Ovary (tissue), 10 donors: ENCODE measurements at places on chromosomes 5 and 9. TPM values are rescaled to one million over a fixed set of nuclear protein-coding genes. Genes with fewer than 3 reads are reported as not detected.
A peak's percentile ranks its signal among the peaks of the same experiment; 100 is the strongest.

DNA sequence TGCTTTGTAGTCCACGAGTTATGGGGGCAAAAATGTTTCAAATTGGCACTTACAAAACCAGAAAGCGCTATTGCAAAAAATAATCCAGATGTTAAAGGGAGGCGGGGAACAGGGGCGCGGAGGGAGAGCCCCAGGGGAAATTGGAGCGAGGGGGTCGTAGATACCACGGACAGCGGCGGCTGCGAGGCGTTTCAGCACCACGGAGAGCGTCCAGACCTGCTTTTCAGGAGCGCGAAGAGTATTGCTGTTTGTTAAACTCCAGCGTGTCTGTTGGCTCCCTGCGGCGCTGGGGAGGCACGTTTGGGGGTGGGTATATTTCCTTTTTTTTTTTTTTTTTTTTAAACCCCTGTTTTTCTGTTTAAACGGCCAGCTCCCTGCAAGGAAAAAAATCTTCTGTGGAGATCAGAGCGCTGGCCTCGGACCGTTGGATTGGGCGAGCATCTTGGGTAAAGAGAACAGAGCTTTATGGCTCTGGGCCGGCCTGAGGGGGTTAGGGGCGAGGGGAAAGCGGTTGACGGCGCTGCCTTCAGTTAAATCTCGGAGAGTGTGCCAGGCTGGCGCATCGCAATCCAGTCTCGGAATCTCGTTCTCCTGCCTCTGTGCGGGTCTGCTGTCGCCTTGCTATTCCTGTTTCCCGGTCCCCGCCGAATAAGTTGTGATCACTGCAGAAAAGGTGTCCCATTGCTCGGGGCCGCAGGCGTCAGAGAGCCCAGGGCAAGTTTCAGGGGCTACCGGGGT lies at the start of gene GLRA1:
GLRA1 (minus strand) TSS at position 288 of the 738 bp plus-strand sequence. CDS start 302 bp downstream, outside the sequence.
- peak; percentile 52 for DNase-seq

The PHF24 gene
- 0.60 TPM for total RNA-seq

GRCh38 chr5:36521838-36522745 lies 84.3 kb upstream of the SLC1A3 start:
- no peak for DNase-seq

- DNase-seq, result no peak
Measured at GRCh38 chr5:135100011-135100410, 66.0 kb upstream of the PITX1 start.

DNA sequence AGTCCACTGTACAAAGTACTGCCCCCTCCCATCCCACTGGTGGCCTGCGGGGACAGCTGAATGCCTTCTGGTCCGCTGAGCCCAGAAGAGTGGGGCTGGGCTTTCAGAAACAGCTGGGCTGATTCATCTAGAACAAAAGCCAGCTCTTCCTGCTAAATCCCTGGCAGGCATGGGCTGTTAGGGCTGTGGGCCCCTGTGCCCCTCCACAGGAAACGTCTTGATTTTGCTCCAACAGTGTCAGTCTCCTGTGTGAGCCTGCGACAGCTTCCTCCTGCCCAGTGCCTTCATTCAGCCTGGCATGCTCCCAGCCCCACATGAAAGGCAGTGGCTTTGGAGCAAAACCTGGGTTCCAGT lies 6.9 kb upstream of the GSN start:
- DNase-seq, result no peak

DNA sequence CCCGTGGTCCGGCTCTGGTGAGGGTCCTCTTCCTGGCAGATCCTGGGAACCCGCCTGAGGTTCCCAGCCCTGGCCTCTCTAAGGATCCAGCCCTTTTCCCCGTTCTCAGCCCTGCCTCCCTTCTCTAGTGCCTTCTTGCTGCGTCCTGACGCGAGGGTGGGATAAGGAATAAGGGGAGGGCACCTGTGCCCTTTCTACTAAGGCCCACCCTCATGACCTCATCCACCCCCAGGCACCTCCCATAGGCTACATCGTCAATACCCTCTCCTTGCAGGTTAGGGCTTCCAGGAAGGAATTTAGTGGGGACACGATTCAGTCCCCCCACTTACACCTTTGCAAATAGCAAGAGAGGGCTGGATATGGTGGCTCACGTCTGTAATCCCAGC lies 10.7 kb upstream of the DIPK1B start:
- no peak for DNase-seq

The PSD2 gene
- total RNA-seq, result not detected

DNA sequence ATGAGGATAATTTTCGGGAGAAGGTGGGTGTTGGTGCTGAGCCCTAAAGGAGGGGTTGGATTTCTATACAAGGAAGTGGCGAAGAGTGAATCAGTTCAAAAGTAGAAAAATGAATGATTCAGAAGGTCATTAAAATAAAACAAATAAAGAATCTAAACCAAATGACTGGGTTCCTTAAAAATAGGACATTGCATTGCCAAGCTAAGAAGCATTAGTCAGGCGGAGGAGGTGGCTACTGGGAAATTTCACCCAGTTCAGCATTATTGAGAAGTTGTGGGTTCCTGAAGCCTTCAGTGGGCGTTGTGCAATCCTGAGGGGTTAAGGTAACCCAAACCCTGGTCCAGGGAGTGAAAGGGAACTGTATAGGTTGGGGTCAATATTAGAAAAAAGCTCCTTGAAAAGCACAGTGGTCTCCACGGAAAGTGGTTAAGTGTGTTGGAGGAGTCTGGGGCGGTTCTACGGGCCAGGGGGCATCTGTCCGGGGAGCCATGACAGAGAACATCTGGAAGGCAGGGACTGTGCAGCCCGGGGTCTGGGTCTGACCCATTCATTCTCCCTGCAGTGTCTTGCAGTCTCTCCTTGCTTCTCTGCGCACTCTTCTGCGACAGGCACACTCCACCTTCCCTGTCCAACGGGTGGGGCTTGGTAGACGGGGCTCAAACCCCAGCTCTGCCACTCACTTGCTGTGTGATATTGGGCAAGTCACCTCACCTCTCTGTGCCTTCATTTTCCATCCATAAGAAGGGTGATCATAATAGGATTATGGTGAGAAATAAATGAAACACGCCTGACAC lies 27.6 kb upstream of the DUSP1 start:
- peak; percentile 62 for DNase-seq

GRCh38 chr5:1075555-1075881 lies 36.3 kb downstream of the SLC12A7 start:
- no peak for DNase-seq
